A172 (cell line): ENCODE measurements at places on chromosomes 5 and 9.

DNA sequence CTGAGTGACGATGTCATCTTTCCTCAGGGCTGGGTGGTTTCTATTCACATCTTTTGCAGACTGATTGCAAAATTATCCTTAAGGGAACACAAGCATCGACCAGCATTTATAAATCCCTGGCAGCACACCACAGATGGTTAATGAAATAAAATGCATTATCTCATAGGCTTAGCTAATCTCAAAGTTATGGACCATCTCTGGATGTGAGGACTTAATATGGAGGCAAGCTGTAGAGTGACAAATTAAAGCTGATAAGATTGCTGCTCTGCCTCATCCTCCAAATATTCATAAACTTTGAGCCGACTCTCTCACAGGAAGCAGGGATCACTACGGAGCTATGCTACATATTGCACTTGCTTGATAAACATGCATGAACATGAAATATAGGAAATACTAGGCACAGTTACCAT lies 663.2 kb upstream of the RGMB start:
- peak; percentile 76 for DNase-seq

DNA sequence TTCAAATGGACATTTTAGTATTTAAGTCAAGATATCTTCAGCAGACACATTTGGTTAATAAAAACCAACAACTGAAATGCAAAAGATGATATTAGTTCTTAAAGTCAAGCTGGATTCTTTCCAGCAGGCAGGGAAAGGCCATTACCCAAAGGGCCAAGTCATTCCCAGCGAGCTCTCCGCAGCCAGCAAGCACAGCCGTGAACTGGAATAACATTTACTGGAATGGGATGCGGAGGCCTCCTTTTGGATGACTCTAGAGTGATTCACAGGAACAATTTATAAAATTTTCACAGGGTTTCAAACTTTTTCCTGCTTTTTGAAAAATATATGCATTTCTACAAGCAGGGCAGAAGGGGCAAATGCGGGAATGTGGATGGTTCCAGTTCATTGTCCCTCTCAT lies 76.6 kb upstream of the DAB2 start:
- DNase-seq, result peak; percentile 79

DNA sequence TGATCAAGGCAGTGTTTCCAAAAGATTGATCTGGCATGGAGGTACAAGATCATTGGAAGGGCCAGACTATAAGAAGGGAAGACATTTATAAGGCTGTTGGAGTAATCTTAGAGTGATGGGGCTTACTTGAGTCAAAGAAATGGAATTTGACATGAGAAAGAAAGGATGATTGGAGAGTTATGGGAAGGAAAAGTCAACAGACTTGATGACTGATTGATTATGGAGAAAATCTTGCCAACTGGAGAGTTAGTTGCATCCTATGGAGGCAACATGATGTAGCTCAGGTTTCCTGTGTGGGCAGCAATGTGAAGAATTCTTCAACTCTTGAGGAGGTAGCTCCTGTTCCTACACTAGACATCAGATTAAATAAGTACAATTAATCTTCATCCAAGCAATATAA lies 10.9 kb upstream of the MAST4 start:
- DNase-seq, result no peak

- no peak for DNase-seq
Observed at GRCh38 chr5:61823065-61823464, 482.9 kb upstream of the KIF2A start.

- DNase-seq, result peak; percentile 84
Observed at GRCh38 chr5:72510610-72511181, 3.5 kb upstream of the ZNF366 start.

GRCh38 chr9:93453047-93453914 lies at the start of gene FAM120AOS:
TSS of gene FAM120AOS (minus strand) at chr9:93453581. CDS start at chr9:93452709, 872 bp downstream.
- DNase-seq, result peak; percentile 88

DNA sequence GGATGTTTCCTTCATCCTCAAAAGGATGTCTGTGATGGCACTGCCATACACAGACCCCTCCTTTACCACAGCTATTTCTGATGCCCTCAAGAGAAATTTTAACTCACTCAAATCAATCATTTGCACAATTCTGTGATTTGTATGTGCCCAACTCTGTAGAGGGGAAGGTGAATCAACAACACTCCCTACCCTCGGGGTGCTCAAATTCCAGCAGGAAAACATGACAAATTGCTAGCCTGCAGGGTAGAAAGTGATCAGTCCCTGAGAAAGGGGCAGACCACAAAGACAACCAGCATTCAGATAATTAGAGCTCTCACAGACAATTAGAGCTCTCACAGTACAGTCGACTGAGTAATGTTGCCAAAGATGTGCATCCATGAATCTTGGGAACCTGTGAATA lies 45.3 kb upstream of the FOXE1 start:
- DNase-seq, result peak; percentile 13

DNA sequence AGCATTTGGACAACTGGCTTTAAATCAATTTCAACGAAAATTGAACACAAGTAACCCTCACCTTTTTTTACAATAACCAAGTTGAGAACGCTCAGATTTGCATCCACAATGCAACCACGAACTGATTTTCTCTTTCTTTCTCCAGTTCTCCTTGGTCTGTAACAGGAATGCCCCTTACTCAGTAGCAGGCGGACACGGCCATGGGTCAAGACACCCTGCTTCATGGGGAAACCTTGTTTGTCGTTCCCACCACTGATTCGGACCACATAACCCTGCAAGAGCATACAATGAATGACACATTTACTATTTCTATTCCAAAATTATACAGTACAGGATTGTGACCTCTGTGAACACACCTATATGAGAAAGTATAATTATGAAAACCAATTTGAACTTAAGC lies 1.4 kb downstream of the RPS6 start:
- no peak for DNase-seq

- DNase-seq, result peak; percentile 6
Observed at GRCh38 chr5:12691330-12691729, 787.1 kb upstream of the CTNND2 start.

GRCh38 chr9:73742412-73742811 lies 590.7 kb downstream of the ANXA1 start:
- DNase-seq, result no peak

DNA sequence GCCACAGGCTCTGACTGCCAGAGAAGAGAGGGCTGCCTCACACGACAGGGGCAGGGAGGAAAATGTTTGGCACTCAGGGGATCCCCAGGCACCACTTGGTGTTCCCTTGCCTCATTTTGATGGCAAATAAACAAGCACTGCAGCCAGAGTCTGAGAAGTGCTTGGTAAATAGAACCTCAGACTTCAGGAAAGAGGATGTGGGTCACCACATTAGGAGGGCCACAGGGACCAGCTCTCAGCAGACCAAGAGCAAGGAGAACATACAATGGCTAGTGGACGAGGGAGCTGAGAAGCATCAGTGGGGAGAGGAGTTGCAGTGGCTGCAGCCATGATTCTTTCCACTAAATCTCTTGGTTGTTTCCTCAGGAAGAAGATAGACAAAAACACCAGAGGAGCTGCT lies 413.9 kb downstream of the GADD45G start:
- DNase-seq, result no peak

- DNase-seq, result peak; percentile 88
Observed at GRCh38 chr5:35777358-35778087, 79.2 kb upstream of the IL7R start.

DNA sequence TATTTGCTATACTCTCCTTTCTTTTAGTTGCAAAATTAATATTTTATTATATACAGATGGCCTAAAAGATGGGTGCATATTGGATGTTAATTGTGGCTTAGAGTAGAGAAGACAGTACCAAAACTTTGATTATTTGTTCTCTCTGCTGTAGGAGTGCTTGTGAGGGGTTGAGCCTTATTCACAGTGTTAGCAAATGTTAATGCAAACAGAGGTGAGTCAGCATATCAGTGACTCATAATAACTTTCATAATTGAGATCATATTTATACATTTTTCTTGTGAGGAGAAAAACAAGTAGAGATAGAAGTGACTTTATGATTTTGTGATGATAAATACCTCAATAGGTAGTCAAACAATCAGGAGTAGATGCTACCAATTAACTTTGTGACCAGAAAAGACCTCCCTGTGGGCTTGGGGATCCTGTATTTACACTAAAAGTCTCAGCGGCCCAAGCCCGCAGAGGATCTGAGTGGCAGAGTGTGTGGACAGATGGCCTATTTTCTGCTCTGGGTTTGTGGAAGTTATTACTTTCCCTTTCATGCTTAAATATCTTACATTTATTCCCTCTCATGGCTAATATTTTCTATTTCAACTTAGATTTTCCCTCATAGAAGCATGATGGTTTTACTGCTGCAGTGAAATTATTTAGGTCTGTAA lies 226.5 kb downstream of the TAF11L14 start:
- DNase-seq, result no peak

DNA sequence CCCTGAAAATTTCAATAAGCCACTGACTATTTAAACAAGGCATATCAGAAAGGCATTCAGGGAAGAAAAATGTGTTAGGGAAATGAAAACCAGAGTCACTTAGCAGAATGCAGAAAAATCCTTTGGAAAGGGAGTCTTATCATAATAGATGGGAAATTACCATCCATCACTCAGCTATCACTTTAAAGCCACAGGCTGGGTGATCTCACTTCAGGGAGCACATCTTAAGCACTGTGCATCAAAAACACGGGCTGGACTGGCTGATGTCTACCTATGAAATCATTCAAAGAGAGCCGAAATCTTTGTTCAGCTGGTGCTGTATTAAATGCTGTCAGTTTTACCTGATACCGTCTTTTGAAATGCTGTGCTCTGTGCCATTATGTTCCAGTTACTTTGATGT lies 73.5 kb downstream of the C9orf57 start:
- DNase-seq, result no peak

- no peak for DNase-seq
Observed at GRCh38 chr5:78961743-78962142, 23.4 kb downstream of the ARSB start.

- no peak for DNase-seq
Observed at GRCh38 chr5:17204133-17204489, 13.3 kb upstream of the BASP1 start.

DNA sequence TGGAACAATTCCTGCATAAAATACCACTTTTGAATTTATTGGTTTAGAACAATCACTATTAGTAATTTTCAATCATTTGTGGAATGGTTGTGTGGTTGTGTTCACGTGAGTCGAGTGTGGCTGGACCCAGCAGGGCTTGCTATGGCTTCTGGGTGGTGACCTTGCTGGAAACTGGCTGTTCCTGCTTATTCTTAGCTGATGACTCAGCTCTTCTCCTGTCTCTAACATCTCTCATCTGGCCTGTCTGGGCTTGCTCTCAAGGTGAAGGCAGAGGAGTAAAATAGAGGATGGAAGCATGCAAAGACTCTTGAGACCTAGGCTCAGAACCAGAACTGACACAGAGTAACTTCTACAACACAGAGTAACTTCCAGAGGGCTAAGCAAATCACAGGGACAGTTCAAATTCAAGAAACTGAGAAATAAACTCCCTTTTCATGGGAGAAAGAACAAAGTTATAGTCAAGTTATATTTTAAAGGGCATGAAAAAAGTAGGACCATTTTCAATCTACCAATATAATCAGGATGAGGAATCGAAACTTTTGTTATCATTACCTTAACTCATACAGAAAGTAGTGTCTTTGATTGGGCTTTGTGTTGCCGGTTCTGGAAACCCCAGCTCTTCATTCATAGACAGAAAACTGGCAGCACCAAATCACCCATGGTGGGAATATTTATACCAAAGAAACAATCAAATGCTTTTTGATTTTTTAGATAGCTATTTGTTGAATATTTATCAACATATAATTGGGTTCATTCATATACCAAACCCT lies 665.1 kb downstream of the CDH18 start:
- peak; percentile 68 for DNase-seq

- DNase-seq, result no peak
Observed at GRCh38 chr5:71783891-71784290, 64.8 kb downstream of the CARTPT start.

- peak; percentile 11 for DNase-seq
Observed at GRCh38 chr9:123637945-123638634, 282.1 kb downstream of the CRB2 start.
